ENCODE measurements at places on chromosomes 2 and 18.
A peak's percentile ranks its signal among the peaks of the same experiment; 100 is the strongest.

DNA sequence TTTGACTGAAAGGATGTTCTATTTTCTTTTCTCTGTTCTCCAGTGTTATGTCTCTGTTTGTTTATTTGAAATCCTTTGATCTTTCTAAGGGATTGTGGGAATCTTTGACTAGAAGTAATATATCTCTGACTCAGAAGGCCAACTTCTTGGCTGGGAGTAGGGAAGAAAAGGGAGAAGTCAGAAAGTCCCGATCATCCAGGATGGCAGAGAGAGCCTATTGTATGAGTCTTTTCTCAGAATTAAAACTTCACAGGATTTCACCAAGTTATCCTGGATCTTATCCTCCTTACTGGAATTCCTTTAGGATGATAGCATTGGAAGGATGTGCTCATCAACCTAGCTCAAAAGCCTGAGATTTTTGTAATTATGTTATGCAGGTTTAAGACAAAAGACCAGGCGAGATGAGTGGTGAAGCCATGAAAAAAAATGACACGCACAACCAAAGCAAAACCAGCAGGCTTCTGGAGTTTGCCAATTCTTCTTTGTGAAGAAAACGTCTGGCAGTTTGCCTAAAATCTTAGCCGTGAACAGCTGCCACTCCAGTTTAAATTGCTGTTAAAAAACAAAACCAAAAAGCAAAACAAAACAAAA, 383.6 kb upstream of the SMIM21 start:
- H3K27me3 ChIP-seq: no peaks in the 10 kb centered on the region
- DNase-seq: no peak
- H3K36me3 ChIP-seq: no peaks in the 10 kb centered on the region
- no peak overlapping the region for H3K27ac ChIP-seq
- H3K4me3 ChIP-seq: no peak overlapping the region

- H3K36me3 ChIP-seq: peaks cover 8% of the 10 kb centered on the region
- no peaks in the 10 kb centered on the region for H3K4me1 ChIP-seq
- H3K27me3 ChIP-seq: no peaks in the 10 kb centered on the region
- no peak overlapping the region for H3K4me3 ChIP-seq
- DNase-seq: no peak
Measured at GRCh38 chr2:200604571-200605255, 18.9 kb downstream of the AOX1 start.

DNA sequence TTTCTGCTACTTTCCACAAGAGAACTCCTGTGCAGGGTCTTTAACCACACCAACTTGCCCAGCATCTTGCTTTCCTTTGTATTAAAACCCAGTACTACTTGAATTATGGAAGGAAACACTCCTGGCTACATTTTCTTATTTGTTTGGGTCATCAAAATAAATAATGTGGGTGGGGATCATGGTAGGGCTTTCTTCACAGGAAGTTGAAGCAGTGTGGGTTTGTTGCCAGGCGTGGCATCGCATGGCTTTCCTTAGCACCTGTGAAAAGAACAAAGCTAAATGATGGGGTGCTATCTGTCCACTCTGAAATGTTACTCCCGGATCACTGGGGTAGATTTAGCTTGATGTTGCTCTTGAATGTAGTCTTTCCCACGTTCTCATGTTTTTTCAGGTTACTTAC, 18.7 kb downstream of the ARHGAP25 start:
- no peak overlapping the region for H3K4me3 ChIP-seq
- H3K4me1 ChIP-seq: peaks cover 12% of the 10 kb centered on the region
- DNase-seq: no peak
- H3K27me3 ChIP-seq: no peaks in the 10 kb centered on the region
- peaks cover 8% of the 10 kb centered on the region for H3K36me3 ChIP-seq
- no peak overlapping the region for H3K27ac ChIP-seq

DNA sequence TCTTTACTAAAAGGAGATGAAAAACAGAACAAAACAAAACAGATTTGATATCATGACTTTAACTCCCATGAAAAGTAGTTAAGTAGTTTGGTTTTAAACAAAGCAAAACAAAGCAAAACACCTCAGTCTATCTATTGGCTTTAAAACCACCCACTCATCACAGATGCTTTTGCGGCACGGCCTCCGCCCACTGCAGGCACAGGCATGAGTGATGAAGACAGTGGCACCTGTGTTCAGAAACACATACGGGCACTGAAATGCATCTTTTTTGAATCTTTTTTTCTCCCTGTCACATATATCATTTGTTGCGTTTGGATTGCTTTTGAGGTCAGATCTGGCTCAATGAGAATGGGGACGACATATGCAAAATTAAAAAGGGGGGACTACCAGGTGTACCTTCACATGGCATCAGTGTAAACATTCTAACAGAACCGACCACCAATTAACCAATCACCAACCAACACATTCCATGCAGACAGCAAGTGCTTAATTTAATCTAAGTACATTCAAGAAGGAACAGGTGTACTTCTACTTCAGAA, 147.4 kb upstream of the REV1 start:
- H3K27me3 ChIP-seq: no peaks in the 10 kb centered on the region
- no peak overlapping the region for H3K27ac ChIP-seq
- no peak overlapping the region for H3K4me3 ChIP-seq
- peaks cover 4% of the 10 kb centered on the region for H3K36me3 ChIP-seq
- no peak for DNase-seq

DNA sequence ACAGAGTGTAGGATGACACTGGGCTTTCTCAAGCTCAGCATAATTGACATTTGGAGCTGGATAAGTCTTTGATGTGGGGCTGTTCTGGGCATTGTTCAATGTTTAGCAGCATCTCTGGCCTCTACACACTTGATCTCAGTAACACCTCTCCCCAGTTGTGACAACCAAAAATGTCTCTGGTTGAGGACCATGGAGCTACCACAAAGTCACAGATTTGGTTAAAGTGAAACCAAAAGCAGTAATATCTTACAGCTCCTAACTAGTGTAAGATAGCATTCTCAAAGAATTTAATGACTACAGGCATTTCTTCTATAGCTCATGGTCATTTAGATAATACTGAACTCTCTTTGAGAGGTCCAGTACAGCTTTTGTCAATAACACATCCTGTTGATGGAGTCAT, 23.4 kb upstream of the PAX3 start:
- no peak for DNase-seq
- H3K27ac ChIP-seq: no peak overlapping the region
- peaks cover 73% of the 10 kb centered on the region for H3K27me3 ChIP-seq
- H3K4me1 ChIP-seq: peaks cover 18% of the 10 kb centered on the region

GRCh38 chr2:168348076-168348475, 100.7 kb upstream of the STK39 start:
- H3K36me3 ChIP-seq: no peaks in the 10 kb centered on the region
- DNase-seq: no peak
- no peaks in the 10 kb centered on the region for H3K27me3 ChIP-seq
- peak overlapping the region; percentile 73 for H3K27ac ChIP-seq
- peaks cover 14% of the 10 kb centered on the region for H3K4me1 ChIP-seq

DNA sequence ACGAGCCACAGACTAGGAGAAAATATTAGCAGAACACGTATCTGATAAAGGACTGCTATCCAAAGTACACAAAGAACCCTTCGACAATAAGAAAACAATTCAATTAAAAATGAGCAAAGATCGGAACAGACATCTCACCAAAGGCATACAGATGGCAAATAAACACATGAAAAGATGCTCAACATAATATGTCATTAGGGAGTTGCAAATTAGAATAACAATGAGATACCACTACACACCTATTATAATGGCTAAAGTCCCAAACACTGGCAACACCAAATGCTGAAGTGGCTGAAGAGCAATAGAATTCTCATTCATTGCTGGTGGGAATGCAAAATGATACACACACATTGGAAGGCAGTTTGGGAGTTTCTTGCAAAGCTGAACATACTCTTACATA, 33.1 kb downstream of the SERTAD2 start:
- no peaks in the 10 kb centered on the region for H3K36me3 ChIP-seq
- H3K27ac ChIP-seq: no peak overlapping the region
- DNase-seq: no peak
- no peak overlapping the region for H3K4me3 ChIP-seq
- no peaks in the 10 kb centered on the region for H3K27me3 ChIP-seq

DNA sequence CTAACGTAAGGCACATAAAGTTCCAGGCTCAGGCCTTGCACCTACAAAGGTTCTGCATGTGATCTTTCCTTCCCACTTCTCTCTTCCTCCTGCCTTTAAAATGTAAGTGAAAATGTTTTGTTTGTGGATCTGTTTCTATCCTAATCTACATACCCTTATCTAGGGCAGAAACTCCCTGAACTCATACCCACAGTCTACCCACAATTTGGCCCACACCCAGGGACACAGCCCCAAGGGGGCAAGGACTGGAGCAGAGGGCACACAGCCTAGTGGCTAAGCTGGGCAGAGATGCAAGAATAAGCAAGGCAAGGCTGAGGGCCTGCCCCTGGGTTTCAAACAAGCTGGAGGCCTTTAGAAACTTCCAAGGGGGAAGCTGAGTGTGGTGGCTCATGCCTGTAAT, 71.0 kb downstream of the HS1BP3 start:
- no peaks in the 10 kb centered on the region for H3K36me3 ChIP-seq
- DNase-seq: no peak
- H3K4me3 ChIP-seq: no peak overlapping the region
- H3K27ac ChIP-seq: peak overlapping the region; percentile 79
- H3K4me1 ChIP-seq: peaks cover 78% of the 10 kb centered on the region

DNA sequence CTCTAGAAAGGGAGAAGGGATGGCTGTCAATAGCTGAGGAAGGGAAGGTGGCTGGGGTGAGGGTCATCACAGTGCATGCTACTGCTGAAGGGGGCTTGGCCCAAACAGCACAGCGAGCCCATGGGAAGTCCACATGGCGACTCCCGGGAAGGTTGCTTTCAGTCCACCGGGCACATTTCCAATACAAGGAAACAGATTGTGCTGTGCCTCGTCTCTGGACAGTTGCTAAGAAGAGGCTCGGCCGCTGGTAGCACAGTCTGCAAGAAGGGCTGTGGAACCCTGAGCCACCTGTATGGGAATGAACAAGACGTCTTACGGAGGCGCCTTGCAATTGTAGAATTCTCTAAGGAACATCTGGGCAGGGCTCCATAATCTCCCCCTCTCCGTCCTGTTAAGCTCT, 123.1 kb downstream of the CELF4 start:
- no peak overlapping the region for H3K4me3 ChIP-seq
- no peaks in the 10 kb centered on the region for H3K36me3 ChIP-seq
- no peaks in the 10 kb centered on the region for H3K27me3 ChIP-seq
- no peak for DNase-seq

DNA sequence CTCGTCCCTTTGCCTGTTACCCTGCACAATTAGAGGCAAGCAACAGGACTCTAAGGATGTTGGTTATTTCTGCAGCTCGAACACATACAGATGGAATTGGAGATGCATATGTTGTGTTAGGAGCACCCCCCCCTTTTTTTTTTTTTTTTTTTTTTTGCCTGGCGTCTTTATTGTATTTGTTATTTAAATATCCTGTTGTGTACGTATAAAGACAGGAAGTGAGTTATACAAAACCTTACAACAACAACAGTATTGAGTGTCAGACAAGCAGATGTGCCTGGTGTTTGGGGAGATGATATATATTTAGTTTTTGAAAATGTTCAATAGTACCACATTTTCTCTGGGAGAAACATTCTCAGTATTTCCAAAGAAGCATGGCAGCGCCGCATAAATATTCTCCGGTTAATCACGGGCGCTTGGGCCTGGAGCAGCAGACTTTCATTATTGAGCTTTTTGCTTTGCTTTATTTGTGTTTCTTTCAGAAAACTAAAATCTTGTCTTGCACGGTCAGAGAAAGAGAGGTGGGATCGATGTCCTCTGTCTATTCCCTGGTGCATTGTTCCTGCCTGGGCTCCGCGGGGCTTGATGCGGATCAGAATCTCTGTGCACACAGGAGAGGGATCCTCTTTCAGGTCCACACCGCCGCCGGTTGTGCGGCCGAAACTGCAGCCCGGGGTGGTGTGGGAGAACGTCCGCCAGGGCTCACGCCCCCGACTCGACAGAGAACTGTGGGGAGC, 23.2 kb upstream of the ZNF516 start:
- H3K4me1 ChIP-seq: peaks cover 51% of the 10 kb centered on the region
- peak; percentile 49 for DNase-seq
- no peaks in the 10 kb centered on the region for H3K27me3 ChIP-seq
- H3K4me3 ChIP-seq: peak overlapping the region; percentile 88

DNA sequence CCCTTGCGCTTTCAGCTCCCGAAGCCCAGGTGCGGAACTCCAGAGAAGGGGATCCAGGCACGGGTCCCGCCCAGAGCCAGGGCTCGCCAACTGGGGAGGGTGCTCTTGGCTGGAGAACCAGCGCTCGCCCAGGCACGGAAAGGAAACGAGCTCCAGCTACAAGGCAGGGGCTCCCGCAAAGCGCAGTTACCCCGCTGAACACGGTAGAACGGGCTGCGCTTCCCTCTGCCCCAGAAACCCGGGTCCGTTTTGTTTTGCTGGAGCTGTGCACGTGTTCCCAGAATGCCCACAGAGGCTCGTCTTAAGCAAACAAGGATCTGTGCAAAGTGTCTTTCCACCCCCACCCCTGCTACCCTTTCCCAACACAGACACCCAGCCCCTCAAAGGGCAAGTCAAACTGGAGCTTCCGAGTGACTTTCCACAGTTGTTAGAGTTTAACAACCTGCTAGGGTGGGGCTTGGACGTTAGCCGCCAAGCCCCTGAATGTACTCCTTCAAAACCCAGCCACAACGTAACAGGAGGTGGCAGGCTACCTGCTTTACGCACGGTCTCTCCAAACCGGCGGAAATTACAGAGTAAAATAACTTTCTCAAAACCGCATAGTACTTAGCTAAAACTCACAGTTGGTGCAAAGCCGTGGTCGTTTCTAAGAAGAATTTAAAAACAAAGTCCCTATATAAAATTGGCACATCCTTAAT, 775 bp downstream of the RNF125 start:
- H3K27ac ChIP-seq: no peak overlapping the region
- H3K27me3 ChIP-seq: peaks cover 29% of the 10 kb centered on the region
- DNase-seq: peak; percentile 4
- H3K4me3 ChIP-seq: peak overlapping the region; percentile 94

DNA sequence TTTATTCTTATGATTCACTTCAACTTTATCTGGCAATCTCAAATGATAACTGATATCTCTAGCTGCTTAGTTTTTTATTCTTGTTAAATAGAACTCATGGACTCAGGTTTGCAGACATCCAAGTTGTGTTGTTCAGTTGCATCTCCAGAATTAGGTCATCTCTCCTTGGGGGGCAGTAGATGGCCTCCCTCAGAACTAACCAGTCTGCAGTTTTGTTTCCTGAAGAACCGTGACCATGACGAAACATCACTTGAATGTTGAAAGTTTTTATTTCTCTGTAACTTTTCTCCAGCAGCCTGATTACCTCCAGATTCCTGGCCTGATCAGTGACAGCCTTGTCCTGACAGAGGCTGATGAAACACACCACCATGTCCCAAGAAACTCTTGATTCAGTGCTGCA, 321.5 kb downstream of the GALNT13 start:
- DNase-seq: no peak
- peaks cover 8% of the 10 kb centered on the region for H3K4me1 ChIP-seq
- H3K27ac ChIP-seq: no peak overlapping the region

Measured in neural crest cell (in vitro differentiated cells).